ENCODE measurements at places on chromosomes 2 and 18.
A peak's percentile ranks its signal among the peaks of the same experiment; 100 is the strongest.

DNA sequence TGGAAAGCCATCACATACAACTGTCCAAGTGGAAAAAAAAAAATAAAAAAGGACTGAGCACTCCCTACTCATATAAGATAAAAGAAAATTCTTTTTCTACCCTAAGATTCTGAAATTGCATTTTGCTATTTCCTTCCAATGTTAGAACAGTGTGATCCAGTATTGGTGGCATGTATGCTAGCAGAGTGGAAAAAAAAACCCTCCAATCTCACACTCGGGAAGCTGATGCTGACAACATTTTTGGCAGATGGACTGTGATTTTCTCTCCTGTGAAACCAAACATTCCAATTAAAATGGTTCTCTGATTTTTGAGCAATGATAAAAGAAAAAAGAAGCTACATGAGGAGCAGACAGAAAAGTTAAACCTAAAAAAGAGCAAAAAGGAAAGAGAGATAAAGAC lies 419.8 kb downstream of the DPP10 start:
- no peak for DNase-seq

- no peak for DNase-seq
Observed at GRCh38 chr2:207432453-207432852, 97.3 kb upstream of the CREB1 start.

GRCh38 chr18:79931475-79931874 lies 20.0 kb downstream of the SLC66A2 start:
- DNase-seq, result no peak

- DNase-seq, result no peak
Observed at GRCh38 chr18:23151414-23152099, 16.3 kb downstream of the CABLES1 start.

DNA sequence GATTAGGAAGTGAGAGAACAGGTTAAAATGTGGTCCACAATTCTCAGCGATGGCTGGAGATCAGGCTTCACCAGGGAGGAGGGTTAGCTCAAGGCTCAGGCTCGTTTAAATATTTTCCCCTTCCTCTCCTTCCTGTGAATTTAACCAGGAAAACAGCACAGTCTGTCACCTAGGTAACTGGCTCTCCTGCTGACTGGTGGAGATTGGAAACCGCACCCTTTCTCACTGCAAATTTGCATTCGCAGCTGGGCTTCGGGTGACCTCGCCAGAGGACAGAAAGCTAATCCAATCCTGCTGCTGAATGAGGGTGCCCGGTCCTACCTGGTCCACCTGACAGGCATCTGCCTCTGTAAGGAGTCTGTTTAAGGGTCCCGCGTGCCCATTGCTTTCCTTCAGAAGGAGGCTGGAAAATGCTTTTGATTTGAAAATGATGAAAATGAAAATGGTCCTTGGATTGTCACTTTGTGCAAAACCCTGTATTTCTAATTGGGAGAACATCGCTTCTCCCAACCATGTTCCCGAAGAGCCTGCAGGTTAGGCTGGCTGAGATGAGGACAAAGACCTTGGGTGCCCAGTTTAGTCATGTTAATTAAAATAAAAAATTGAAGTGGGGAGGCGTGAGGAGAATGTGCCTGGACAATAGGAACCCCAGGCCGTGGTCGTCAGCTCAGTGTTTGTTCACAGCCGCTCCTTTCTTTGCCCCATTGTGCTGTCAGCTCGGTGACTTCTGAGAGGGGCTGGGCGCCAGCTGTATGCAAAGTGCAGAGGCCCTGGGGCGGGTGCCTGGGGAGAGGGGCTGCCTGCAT lies 43.4 kb upstream of the MTCL1 start:
- DNase-seq, result peak; percentile 98

DNA sequence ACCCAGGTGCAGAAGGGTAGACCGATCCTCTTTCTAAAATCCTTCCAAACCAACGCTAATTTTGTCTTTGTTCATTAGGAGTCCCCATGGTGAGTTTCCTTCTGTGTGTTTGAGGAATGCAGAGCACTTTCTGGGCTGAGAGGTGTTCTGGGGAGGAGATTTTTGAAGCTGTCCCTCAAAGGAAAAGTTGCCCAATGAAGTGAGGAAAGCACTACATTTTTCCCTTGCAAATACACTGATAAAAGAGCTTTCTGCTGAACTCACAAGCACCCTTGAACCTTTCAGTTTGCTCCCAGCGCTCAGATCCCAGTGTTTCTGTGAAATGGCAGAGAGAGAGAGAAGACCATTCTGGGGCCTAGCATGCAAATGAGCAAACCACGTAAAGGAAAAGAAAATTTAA lies 299.6 kb upstream of the FANCL start:
- no peak for DNase-seq

GRCh38 chr18:75112186-75113096 lies 96.5 kb downstream of the PTGR3 start:
- DNase-seq, result no peak

DNA sequence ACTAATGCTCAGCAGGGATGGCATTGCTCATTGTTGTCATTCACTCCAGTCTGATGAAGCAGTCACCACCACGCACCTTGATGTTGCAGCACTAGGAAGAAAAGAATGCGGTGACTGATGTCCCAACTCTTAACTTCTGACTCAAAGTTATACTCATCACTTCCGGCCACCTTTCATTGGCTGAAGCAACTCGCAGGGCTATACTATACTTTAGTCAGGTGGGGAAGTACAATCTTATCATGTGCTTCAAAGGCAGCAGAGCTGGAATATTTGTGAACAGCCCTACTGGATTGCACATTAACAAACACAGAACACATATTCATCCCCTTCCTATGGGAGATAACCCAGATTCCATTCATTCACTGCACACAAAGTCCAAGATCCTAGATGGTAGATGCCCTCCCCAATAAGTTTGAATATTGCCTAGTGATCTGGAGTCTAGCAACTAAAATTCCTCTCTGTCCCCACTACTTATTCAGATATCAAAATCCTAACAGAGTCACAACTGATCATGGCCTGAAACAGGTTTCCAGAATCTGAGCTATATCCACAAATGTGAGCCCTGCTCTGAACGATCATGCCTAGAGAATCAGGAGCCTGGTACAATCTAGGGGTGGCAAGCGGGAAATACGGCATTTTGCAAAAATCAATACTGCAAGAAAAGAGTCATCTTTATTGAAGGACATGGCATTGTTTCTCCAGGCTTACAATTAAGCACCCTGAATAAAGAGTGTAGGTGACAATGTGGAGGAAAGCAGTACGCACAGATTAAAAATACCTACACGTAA lies 3.4 kb upstream of the SPATS2L start:
- no peak for DNase-seq

- no peak for DNase-seq
Observed at GRCh38 chr2:28610583-28611201, 114.8 kb downstream of the PLB1 start.

DNA sequence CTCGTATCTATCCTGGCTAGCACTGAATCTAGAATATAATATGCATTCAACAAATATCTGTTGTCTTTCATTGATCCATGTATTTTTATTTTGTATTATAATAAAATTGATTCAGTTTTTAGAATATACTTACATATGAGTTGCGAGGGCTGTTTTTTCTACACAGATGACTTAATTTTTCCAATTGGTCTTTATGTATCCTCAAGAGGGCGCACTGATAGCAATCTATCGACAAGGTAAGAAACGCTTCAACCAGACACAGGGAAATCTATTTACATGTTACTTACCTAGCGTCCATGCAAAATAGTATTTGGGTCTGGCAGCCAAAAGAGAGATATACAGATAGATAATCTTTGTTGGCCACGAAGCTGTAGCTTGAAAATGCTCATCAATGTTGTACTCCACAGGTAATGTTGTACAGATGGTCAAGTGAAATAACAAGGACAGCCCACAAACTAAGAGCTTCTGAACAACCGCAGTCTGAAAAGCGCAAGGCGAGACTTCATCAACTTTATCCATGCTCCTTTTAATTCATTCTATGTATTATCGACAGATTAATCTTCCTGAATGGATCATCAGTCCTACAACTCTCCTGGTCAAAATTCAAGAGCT lies 35.5 kb upstream of the KIDINS220 start:
- DNase-seq, result peak; percentile 59
